NCI-H187 (cell line): ENCODE measurements at places on chromosomes 4 and X.

DNA sequence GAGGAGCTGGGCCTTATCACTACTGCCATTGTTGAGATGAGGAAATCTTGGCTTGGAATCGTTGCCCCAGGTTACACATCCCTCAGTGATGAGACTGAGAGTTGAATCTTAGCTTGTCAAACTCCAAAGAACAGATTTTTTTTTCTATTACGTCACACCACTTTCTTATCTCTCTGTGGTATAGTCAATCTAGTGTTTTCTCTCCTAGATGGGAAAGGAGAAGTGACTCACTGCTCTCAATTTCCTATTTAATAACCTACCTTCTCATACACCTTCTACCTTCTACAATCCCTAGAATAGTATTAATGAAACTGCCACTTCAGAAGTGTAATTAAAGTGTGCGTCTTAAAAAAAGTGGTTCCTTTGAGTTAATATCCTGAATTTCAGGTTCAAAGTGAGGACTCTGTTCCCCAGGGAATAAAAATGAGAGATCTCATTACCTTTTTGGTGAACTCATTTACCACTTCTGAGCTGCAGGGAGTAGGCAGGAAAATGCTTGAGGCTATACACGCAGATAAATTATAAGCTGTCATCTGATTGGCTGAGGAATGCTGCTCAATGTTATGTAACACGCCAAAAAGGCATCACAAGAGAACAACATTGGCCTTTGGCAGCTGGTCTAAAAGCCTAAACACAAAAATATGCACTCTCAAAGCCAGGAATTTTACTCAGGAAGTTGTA lies 59.3 kb downstream of the MAD2L1 start:
- no peak for DNase-seq

DNA sequence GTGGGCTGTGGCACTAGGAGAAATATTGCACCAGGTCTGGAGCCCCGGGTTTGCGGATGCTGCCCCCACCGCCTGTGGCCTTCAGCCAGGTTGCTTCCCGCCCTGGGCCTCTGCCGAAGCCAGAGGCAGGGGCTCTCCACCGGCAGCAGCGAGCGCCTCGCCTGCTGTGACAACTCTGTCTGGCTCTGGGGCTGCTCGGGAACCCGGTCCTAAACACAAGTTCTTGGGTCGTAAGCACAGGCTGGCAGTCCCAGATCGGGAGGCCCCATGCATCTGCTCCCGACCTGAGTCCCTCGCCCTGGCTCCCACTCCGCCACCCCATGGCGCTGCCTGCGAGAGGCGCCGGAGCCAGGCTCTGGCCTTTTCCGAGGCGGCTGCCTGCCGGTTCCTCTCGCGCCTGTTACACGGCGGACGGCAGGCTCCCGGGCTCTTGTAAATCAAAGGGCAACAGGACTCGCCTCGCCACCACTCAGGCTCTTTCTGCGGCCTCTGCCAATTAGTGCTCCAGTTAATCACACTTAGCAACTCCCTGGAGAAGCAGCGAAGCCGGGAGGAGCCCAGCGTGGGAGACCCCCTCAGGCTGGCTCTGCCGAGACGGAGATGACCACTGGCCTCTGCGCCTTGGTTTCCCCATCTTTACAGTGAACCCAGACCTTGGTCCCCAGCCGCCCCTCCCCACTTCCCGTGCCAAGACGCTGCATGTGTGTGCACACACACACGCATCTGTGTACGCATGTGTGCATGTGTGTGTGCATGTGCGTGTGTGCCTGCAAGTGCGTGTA lies 109.2 kb downstream of the DCTD start:
- DNase-seq = no peak

DNA sequence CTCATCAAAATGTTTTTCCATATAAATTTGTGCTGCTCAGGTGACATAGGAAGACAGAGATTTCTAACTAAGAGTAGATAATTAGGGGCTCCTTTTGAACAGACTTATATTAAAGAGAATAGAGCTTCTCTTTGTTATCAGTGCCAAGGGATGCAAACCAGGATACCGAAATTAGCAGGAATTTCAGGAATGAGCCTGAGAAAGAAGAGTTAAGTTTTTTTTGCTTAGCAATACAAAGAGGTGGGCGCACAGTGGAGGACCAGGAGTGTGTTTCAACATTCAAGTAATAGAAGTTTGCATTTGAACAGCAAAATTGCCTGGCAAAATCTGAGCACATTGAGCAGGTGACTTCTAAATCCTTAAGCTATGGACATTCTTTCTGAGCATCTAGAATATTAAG lies 541.3 kb downstream of the GBA3 start:
- DNase-seq = no peak

DNA sequence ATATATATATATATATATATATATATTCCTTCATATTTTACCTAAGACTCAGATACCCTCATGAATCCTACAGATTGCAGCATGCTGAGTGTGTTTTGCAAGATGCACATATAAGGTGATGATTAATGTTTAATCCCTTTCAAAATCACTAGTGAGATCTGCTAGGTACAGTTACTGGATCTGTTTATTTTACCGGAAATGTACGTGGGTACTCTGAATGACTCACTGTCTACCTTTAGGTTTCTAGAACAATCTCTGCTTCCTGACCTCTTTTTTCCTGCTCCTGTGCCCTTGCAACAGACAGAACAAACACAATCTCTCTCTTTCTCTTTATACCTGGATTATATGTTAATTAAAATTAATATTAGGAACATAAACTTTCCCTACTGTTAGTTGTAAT lies 379.6 kb downstream of the FAM133A start:
- DNase-seq = no peak

DNA sequence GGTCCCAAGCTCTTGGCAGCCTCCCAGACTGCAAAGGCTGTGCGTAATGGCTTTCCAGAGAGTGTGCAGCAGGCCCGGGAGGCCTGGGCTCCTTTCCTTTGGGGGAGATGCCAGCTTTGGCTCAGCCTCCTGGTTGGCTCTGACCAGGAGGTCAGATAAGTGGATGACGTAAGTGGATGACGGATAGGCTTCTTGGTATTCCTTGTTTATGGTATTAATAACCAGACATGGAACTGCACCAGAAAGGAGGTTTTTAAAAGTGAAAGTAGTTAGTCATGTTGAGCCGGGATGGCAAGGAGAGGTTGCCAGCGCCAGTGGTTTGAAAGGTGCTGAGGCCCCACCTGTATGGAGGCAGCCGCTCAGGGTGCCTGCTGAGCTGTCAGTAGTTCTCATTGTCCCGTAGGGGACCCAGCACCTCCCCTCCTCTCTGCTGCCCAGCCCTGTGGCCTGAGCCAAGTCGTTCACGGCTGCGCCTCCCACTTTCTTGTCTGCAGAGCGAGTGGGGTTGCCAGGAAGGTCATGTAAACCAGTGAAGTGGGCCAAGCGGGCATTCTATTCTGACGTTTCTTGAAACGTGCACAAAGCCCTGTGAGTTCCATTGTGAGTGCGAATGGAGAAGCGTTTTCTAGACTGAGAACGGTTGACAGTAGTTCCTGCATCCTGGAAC lies 28.7 kb upstream of the STOX2 start:
- no peak for DNase-seq

DNA sequence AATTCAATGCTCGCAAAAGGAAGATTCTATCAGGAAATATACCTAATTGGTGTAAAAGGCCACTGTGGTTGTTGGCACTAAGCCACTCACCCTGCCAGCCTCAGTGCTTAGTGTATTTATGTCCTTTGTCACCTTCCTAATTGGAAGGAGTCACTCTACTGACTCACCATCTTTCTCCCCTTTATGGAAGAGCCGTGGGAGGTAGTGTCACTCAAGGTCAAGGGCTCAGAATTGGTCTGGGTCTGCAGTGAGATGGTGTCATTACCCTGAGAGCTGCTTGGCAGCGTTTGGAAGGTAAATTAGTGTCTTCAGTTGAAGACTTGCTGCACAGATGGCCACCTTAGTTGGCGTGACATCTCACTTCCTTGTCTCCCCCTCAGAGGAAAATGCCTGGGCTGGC lies 41.7 kb upstream of the CDKN2AIP start:
- DNase-seq = no peak

- no peak for DNase-seq
Observed at GRCh38 chr4:12146339-12146738, 717.6 kb upstream of the HS3ST1 start.

DNA sequence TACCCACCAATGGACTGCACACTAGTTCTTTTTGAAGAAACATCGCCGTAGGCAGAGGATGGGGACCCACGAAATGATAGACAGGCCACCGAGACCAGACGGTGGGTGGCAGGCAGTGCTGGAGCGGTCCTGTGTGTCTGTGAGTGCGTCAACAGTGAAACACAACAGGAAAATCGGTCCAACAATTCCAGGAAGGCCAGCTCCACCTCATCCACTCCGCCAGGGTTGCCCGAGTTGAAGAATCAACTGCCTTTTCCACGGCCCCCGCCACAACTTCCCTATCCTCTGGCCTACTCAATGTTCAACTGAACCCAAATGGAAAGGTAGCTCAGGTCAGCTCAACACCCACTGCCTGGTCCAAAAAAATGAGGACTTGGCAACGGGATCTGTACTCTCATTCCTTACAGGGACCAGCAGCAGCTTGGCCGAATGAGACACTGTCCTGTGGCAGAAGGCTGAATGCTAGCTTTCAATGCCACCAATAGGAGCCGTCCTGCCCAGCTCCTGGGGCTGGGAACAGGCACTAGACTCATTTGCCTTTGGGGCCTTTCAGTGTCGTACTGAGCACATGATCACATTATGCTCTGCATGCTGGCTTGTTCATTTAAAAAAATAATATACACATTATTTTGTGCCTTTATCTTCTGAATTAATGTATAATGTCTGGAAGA lies 43.5 kb downstream of the MID1 start:
- no peak for DNase-seq

DNA sequence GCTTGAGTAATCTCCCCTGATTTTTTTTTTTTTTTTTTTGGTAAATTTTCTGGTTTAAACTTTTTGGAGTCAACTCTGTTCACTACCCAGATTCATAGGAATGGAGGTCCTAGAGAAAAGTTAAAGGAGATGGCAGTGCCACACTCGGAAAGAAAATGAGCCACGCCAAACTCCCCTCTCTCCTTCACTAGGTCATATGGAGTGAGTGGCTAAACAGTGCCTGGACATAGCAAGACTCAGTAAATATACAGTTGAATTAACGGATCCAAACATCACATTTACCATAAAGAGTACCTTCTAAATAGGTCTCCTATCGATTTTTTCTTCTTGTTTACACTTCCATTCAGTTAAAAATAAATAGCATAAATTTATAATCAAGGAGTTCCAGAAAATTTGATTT lies 13.6 kb upstream of the AMTN start:
- DNase-seq = no peak

- DNase-seq = no peak
Observed at GRCh38 chr4:75989846-75990528, 758 bp downstream of the SDAD1 start.

DNA sequence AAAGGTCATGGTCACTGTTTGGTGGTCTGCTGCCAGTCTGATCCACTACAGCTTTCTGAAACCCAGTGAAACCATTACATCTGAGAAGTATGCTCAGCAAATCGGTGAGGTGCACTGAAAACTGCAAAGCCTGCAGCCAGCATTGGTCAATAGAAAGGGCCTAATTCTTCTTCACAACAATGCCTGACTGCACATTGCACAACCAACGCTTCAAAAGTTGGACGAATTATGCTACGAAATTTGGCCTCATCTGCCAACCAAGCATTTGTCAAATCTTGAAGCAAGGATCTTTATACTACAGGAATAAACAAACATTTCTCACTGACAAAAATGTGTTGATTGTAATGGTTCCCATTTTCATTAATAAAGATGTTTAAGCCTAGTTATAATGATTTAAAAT lies 90.4 kb downstream of the EIF4E start:
- DNase-seq = no peak

DNA sequence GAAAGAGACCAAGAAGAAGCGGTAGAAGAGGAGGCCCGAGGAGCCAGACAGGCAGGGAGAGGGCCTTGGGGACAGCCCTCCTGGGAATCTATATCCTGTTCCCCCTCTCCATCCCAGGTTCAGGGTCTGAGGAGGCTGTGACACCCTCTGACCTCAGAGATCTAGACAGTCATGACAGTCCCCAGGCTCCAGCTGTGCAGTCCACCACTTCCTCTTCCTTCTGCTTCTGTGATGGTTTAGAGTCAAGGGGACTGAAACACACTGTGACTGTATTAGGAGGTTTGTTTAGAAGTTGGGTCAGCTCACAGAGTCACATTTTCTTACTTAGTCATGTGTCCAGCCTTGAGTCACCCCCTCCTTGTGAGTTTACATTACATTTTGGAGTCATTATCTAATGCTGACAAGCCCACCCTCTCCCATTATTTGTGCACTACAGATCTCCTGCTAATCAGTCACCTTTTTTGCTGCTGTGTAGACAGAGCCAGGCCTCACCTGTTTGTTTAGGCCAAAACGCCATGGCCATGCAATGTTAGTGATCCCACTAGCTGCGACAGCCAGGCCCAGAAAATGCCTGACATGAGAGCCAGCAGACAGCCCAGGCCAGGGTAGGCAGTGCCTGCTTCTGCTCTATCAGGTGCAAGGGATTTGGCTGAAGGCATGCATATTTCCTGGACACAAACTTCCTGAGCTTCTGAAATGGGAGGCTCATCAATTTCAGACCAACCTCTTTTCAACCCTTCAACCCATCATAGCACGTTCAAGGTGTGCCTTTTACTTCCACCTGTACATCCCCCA lies 26.0 kb downstream of the MANBA start:
- DNase-seq = no peak

GRCh38 chr4:180828455-180829018 lies 1414.7 kb upstream of the TENM3 start:
- peak; percentile 6 for DNase-seq

DNA sequence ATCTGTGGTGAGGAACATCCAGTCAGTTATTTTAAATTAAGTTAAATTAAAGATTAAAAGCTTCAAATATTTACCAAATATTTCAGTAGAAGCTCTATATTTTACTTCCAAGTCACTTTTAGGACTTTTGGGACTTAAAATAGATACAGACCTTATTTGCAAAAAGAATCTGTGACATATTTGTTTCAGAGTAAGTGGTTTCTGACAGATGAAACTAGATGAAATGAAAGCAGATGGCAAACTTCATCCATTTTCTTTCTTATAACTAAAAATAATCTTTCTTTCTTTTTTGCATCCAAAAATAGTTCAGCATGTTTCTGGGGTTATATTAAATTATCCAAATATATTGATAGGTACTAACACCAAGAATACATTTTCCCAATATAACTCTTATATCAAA lies 6.6 kb upstream of the UTP3 start:
- DNase-seq = no peak

- no peak for DNase-seq
Observed at GRCh38 chr4:120083152-120083551, 16.5 kb upstream of the MAD2L1 start.

- no peak for DNase-seq
Observed at GRCh38 chrX:42538405-42538804, 239.6 kb downstream of the PPP1R2C start.

DNA sequence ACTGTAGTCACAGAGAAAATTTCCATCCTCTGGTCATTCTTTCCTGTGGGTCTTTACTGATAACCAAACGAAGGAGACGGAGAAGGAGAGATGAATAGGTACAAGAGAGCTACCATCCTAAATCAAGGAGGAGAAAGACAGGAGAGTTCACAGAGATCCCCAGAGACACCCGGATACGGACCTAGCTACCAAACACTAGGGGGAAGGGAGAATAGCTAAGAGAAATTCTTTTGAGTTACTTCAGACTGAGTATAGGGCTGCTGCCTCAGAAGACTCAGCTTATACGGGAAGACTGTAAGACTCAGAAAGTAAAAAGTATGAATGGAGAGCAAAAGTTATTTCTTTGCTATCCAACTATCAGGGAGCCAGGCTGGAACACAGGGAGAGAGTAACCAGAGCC lies 572.1 kb downstream of the C4orf33 start:
- DNase-seq = no peak
